ENCODE measurements at places on chromosomes 6 and 20.

GRCh38 chr6:15206887-15207286 is 39.0 kb upstream of the JARID2 start:
- no peak for DNase-seq

GRCh38 chr6:31776989-31777666 is at the start of gene VWA7:
Gene VWA7 (minus strand): TSS chr6:31777328. CDS start chr6:31776779, 549 bp downstream.
- DNase-seq: peak; percentile 75

DNA sequence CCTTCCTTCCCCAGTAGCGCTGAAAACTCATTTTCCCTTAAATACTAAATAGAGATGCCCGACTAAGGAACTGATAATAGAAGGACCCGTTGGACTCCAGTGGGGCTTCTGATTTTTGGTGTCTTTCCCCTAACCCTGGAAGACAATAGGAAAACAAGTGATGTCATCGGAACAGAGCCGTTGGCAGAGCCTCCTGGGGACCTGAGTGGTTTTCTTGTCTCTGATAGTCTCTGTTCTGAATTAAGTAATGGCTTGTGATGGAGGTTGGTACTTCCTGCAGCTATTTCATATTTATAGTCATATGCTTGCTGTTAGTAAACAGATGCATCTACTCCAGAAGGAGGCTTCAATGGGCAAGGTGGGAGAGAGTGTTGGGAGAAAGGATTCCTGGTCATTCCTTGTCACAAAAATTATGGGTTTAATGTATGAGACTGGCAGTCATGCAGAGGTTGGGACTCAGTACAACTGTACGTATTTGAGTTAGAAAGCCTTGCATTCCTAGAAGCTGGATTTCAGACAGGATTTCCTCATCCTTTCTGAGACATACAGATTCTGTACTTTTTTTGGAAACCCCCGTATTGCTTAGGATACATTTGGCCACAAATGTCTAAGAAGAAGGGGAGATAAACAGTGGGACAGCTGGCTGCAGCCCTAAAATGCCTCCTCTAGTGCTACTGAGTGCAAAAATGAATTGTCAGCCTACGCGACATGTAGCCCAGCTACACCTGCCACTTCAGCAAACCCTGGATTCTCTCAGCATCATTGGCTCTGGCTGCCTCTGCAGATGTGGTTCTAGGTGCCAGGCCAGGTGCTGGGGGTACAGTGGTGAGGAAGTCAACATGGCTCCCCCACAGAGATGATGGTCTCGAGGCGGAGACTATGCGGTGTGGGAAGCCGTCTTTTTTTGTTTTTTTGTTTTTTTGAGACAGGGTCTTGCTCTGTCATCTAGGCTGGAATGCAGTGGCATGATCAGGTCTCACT is 38.1 kb downstream of the CDS2 start:
- DNase-seq: no peak

- DNase-seq: no peak
Measured at GRCh38 chr20:48008850-48009515, 223.7 kb upstream of the SULF2 start.

- DNase-seq: no peak
Measured at GRCh38 chr20:61443443-61444126, 191.5 kb downstream of the CDH4 start.

- DNase-seq: no peak
Measured at GRCh38 chr20:4470375-4470774, 251.3 kb upstream of the PRND start.

- DNase-seq: peak; percentile 18
Measured at GRCh38 chr6:41970436-41970846, 28.8 kb upstream of the CCND3 start.

DNA sequence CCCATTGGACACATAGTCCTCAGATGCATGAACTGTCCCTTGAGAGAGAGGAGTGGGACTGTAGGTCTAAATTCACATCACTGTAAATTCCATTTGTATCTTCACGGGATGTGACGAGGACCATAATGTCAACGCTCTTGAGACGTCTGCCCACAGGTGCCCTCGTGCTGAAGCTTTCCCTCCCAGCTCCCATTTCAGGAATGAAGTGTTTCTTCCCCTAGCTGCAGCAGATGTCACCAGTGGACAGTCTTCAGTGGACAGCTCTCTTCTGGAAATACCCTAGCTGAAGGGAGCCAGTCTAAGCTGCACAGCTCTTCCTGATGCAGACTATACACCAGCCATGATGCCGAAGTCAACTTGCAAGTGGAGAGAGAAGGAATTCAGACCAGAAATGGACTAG is 217.4 kb upstream of the ECI2 start:
- DNase-seq: no peak

- no peak for DNase-seq
Measured at GRCh38 chr6:17972978-17973622, 14.3 kb downstream of the KIF13A start.

- DNase-seq: peak; percentile 40
Measured at GRCh38 chr6:37442416-37443215, 9.6 kb downstream of the CMTR1 start.

- DNase-seq: no peak
Measured at GRCh38 chr6:87767478-87767877, 65.4 kb upstream of the AKIRIN2 start.

DNA sequence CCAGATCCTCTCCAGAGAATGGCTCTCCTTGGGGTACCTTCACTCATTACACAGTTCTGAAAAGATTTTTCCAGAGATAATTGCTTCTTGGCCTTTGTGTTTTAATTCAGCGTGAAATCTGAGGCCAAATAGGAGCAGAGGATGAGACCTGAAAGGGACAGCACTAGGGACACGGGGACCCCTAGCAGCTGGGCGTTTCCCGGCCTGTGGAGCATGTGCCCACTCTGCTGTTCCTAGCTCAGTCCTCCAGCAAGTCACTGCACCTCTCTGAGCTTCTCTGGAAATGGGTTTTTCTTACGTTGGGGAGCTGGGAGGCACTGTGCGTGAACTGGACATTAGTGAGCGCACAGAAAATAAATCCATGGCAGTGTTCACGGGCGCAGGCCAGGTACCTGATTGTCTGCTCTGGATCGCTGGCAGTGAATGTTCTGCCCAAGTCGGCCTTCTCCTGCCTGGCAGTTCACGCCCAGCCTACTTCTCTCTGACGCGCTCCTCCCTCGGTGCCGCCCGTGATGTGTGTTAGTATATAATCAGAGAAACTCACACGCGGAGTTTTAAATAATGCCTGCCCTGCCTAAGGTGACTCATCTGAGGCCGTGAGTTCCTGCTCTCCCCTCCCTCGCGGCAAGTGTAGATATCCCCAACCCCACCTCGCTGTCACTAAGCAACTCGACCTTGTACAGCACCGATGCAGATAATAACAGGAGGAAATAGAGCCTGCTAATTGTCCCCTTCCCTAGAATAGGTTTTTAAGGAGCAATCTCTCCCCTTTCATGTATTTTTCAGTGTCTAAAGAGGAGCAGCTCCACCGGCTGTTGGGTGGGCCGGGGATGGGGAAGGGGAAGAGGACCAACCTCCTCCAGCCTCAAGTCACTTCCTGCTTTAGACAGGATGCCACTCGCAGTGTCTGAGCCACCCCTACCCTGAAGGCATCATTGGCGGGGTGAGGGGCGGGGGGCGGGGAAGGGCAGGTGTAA is 2.7 kb upstream of the TUBB2A start:
- peak; percentile 89 for DNase-seq

DNA sequence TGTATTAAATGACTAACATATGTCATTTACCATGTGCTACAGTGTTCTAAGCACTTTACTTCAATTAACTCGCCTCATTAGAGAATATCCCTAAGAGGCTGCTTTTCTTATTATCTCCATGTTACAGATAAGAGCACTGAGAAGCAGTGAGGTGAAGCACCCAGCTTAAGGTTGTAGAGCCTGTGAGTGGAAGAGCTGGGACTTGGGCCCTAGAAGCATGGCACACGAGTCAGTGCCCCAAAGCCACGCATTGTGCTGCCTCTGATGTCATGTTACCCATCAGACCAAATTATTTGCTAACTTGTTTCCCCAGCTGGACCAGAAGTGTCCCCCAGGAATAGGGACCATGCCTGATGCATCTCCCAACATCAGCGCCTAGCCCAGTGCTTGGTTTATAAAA is 34.1 kb downstream of the POFUT1 start:
- DNase-seq: no peak

GRCh38 chr6:31577579-31577966 is 2.2 kb downstream of the TNF start:
- DNase-seq: no peak

DNA sequence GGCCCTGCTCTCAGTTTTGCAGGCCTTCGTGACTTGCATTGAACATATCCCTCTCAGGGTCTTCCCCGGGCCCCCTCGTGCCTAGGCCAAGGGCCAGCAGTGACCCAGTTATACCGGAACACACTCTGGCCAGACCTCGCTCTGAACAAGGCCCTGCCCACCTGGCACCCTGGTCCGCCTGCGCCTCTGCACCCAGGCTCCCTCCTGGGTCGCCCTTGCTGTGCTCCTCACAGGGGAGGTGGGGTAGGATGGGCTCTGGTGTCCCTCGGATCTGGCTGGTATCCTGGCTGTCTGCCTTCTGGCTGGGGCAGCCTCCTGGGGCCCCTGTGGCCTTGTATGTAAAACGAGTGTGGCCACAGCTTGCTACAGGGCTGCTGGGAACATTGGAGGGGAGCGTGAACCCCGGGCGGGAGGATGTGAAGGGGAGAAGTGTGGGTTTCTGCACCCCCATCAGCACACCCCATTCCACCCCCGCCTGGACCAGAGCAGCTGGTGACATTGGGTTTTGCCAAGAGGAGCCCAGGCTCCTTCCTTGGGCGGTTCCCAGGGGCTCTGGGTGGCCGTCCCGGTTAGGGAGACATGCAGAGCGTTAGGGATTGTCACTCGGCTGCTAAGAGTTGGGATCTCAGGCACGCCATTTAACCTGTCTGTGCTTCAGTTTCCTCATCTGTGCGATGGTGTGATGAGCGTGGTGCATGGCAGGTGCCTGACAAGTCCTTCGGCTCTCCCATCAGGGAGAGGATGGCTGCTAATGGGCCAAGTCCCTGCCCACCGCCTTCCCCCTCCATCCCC is 17.5 kb downstream of the SRC start:
- DNase-seq: no peak

DNA sequence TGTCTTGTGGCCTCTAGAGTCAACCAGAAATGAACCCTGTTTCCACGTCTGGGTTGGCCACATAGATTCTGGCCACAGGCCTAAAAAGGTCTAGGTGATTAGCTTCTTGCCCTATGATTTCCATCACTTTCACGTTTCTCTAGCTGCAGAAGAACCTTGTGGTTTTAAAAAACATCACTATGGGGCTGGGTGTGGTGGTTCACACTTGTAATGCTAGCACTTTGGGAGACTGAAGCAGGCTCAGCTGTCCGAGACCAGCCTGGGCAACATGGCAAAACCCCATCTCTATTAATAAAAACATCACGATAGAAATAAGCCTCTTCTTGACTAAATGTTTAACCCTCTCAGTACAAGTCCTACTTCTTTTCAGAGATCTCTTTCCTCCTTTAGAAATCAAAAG is 27.6 kb downstream of the POLR1C start:
- peak; percentile 10 for DNase-seq

DNA sequence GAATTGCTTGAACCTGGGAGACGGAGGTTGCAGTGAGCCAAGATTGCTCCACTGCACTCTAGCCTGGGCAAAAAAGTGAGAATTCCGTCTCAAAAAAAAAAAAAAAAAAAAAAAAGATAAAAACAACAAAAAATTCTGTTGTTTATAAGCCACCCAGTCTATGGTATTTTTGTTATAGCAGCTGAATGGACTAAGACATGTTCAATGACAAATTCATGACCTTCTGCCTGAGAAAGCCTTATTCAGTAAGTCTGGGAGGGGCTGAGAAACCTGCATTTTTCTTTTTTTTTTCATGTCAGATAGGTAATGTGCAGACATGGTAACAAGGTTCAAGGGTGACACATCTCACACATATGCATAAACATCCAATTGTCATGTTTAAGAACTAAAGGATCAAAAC is 40.4 kb upstream of the TRAF3IP2 start:
- no peak for DNase-seq

GRCh38 chr6:131683479-131683878 is 17.7 kb downstream of the OR2A4 start:
- no peak for DNase-seq

GRCh38 chr6:116159782-116160524 is 34.0 kb upstream of the COL10A1 start:
- DNase-seq: no peak

GRCh38 chr20:38060536-38060935 is 27.0 kb downstream of the RPRD1B start:
- DNase-seq: no peak

- DNase-seq: no peak
Measured at GRCh38 chr6:143601504-143601903, 76.3 kb upstream of the PHACTR2 start.

DNA sequence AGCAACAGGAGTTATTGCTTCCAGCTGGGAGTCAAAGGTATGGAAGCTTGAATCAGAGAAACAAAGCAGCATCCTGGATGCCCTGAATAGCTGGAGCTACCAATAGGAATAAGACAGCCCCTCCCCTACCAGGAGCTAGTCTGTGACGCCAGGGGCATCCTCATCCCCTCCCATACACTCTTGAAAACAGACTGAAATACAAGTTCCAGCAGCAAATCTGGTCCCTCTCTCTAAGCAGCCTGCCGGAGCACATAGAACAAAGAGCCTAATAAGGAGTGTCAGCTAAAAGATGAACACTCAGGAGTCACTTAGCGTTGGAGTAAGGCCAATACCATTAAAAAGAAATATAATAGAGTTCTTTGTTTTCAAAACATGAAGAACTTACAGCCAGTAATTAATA is 25.6 kb downstream of the FILIP1 start:
- no peak for DNase-seq

GRCh38 chr6:151229401-151230276 is 10.1 kb upstream of the AKAP12 start:
- DNase-seq: no peak

Measured in CD4-positive, alpha-beta T cell treated with Interleukin-4 for 4 hours (primary cell).